Muscle of arm (tissue), 14 donors: ENCODE measurements at places on chromosomes 2 and 18. TPM values are rescaled to one million over a fixed set of nuclear protein-coding genes. Genes with fewer than 3 reads are reported as not detected.

The SP110 gene
- 16.0 TPM for polyA plus RNA-seq

The ARL6IP6 gene
- polyA plus RNA-seq = 52.8 TPM

The GALNT5 gene
- polyA plus RNA-seq = 3.9 TPM

The PRSS56 gene
- polyA plus RNA-seq = 0.51 TPM

The TRIM43 gene
- not detected for polyA plus RNA-seq

The SETBP1 gene
- 16.2 TPM for polyA plus RNA-seq

The ZSWIM2 gene
- not detected for polyA plus RNA-seq

The ONECUT2 gene
- 0.12 TPM for polyA plus RNA-seq

The LIPG gene
- polyA plus RNA-seq = 4.6 TPM

The KIAA2012 gene
- polyA plus RNA-seq = 0.64 TPM

GRCh38 chr2:167253025-167253424, 364.7 kb downstream of the XIRP2 start:
- no peak for DNase-seq

DNA sequence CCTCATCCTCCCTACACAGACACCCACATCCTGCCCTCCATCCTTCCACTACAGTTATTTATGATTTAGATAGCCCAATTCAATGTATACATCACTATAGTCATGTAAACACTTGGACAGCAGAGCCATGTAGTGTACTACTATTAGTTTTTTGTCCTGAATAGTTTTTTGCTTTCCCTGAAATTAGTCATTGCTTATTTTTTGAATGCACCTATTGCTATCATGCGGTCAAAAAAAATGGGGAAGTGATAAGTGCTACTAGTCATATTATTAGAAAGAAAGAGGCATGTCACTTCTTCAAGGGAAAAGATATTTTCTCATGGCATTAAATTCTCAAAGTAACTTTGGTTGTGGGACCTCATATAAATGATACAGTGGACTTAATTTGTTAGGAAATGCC, 6.8 kb upstream of the GREB1 start:
- DNase-seq = no peak

- no peak for DNase-seq
These were observed 22.6 kb upstream of the FZD5 start for GRCh38 chr2:207792244-207792785.

- no peak for DNase-seq
These were observed 13.1 kb downstream of the PKDCC start for GRCh38 chr2:42060718-42061619.

DNA sequence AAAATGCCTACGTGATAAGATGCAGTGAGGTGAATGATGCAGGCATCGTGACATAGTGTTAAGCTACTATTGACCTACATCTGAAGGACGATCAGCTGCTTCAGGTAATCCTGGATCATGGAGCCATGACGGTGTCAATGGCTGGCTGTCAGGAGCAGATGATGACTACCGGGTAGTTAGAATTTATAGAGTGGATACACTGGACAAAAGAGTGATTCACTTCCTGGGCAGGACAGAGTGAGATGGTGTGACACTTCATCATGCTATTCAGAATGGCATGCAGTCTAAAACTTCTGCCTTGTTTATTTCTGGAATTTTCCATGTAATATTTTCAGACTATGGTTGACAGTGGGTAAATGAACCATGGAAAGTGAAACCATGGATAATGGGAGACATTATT, 29.5 kb downstream of the METTL8 start:
- DNase-seq = no peak

DNA sequence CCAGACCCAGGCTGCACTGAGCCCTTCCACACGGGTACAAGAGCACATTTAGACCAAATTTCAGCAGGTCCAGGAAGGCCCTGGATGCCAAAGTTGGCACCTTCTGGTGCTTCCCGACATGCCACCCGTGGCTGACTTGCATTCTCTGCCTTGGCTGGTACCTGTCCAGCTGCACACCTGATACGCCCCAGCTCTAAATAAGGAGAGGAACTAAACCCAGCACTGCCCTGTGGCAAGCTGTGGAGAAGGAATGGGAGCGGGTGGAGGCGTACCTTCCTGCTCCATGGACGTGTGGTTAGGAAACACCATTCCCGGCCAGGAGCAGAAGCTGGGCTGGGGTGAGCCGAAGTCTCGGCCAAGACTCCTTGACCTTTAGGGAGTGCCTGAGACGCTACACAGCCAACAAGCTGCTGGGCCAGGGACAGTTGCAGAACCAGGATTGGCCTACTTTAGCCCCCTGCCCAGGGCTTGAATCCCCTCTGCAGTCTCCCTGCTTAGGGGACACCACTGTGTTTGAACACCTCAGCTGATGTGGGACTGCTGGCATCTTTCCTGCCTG, 86.5 kb upstream of the TAF1B start:
- DNase-seq = no peak

DNA sequence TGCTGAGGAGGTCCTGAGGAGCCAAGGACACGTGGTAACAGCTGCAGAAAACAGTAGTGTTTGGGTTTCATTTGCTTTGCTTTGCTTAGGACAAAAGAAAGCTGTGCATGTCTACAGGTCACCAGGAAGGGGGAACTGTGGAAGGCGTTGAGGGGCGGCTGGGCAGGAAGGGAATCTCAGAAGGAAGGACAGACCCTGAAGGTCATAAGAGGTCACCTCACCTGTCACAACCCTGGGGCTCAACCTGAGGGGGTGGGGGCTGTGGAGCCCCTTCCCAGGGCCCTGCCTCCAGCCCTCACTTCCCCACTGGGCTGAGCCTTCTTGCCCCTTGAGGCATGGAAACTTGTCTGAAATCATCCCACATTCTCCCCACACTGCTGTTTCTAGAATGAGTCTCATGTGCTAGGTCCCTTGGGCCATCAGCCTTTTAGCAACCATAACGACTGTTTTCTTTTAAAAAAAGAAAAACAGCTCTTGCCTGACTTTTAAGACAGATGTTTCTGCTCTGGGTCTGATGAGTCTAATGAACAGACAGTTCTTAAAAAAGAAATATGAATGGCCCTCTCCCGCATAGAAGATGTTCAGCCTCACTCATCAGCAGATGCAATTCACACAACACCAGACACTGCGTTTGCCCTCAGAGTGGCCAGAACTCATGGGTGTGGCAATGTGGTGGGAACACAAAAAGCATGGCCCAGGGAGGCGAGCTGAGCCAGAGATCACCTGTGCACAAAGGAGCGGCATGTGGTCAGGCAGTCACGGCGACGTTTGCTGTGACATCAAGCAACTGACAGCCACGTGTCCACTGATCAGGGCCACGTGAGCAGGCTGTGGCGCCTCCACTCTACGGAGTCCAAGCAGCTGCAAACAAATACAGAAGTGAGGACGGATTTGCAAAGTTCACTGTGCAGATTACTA, 84.0 kb downstream of the SEPTIN10 start:
- no peak for DNase-seq

GRCh38 chr18:79403723-79404566, 8.2 kb downstream of the NFATC1 start:
- DNase-seq = no peak

- no peak for DNase-seq
These were observed 95.8 kb downstream of the SLC25A12 start for GRCh38 chr2:171798156-171798820.

- no peak for DNase-seq
These were observed 989.2 kb downstream of the CPS1 start for GRCh38 chr2:211545582-211545981.

DNA sequence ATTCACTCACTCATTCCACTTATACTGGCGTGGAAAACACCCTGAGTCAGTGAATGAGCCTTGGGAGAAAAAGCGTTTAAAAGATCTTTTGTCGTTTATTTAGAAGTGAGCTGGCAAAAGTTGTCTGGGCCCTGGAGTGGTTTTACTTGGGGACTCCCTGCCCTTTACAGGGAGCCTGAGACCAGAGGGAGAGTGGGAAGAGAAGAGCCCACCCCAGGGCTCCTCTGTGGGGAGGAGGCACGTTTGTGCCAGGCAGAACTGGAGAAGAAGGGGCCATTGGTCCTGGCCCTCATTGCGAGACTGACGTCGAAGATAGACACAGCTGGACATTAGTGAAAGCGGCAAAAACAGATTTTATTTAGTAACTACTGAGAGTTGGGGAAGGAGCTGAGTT, 25.7 kb downstream of the DCDC2C start:
- no peak for DNase-seq

- DNase-seq = no peak
These were observed 259.2 kb downstream of the IKZF2 start for GRCh38 chr2:212892193-212892592.

GRCh38 chr2:74080346-74080745, 67.4 kb downstream of the BOLA3 start:
- peak; percentile 4 for DNase-seq

DNA sequence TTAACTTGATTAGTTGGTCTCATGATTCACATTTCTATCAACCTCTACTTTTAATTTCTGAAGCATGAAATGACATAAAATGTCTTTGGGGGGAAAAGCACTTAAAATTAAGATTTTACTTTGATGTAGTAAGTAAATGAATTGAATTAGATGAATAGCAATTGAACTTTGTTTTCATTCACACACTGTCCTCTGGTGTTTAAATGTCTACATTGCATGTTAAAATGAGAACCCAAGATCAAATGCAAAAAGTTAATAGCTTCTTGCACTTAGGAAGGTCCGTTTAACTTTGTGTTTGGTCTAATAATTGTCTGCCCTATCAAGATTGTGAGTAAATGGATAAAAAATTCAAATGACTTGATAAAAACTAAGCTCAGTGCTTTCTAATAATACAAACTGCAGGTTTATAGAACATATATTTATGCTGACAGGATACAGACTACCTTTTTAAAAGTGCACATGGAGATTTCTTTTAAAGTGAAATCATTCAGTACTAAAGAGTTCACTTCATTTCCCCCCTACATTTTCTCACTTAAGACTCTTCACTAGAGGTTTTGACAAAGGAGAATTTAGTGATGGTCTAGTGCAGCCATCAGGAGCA, 156.2 kb upstream of the NABP1 start:
- DNase-seq = peak; percentile 18

GRCh38 chr2:231926180-231926741, at the start of gene NPPC:
NPPC (minus strand) TSS chr2:231926396; CDS start chr2:231926249, 147 bp downstream.
- DNase-seq = peak; percentile 77

DNA sequence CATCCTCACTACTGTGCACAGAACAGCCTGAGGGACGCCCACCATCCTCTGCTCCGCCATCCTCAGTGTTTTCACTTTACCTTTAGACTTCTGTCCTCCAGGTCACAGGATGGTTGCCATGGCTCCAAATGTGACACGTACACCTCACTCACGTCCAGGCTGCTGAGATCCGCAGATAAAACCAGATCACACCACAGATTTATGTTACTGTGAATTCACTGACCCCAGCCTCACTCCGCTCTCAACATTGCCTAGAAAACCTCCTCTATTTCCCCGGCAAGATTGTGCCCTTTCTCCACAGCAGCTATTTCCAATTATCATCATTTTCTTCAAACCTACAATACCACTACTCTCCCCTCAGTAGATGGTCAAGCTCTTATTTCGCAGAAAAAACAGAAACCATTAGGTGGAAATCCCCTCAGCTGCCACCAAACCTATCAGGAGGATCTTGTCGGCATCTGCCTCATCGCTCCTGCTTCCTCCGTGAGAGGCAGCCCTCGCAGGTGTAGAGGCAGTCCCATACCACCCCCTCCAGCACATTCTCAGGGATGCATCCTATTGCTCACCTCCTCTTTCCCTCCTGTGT, 49.8 kb upstream of the SLC1A4 start:
- DNase-seq = no peak

GRCh38 chr2:238688193-238689153, 159.4 kb upstream of the TWIST2 start:
- DNase-seq = no peak

- DNase-seq = no peak
These were observed 87.1 kb upstream of the LYPD1 start for GRCh38 chr2:132757002-132757589.

GRCh38 chr2:17107151-17107550, 411.1 kb downstream of the RAD51AP2 start:
- no peak for DNase-seq

DNA sequence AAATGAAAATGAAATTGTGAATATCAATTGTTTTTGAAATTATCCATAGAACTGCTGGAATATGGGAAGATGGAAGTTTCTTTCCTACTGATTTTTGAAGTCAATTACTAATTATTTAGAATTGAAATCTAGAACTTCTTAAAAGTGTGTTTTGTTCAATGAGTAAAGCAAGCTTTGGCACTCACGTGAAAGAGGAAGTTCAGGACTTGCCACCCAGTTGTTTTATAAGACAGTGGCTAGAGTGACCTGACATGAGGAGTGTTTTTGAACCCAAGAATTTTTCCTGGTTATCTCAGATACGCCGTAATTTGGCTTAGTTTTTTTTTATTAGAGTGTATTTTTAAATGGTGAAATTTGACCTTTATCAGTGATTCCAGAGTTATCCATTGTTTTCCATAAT, 3.5 kb downstream of the MXD1 start:
- DNase-seq = no peak

GRCh38 chr2:215277944-215278343, 33.9 kb upstream of the ATIC start:
- DNase-seq = no peak

- no peak for DNase-seq
These were observed 88.3 kb downstream of the TXNL1 start for GRCh38 chr18:56550121-56550520.

DNA sequence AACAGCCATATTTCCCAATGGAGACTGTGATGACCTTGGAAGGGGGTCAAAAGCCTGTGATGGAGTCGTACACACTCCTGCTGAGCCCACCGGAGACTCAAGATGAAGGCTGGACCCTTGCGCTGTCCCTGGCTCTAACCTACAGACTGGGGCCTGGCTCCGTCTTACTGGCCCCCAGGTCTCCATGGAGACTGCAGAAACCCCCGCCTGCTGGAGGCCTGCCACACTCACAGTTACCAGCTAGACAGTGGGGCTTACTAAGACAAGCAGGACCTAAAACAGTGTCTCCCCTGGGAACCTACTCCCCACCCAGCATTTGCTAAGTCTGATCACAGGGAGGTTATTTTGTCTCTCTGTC, 9.6 kb downstream of the C2orf72 start:
- no peak for DNase-seq

GRCh38 chr2:56325661-56326345, 142.0 kb downstream of the CCDC85A start:
- DNase-seq = no peak

- DNase-seq = no peak
These were observed 186.8 kb upstream of the RND3 start for GRCh38 chr2:150674283-150674682.

- no peak for DNase-seq
These were observed 73.9 kb downstream of the ARL4C start for GRCh38 chr2:234422981-234423431.

- DNase-seq = no peak
These were observed 24.6 kb downstream of the NRP2 start for GRCh38 chr2:205706769-205707381.

DNA sequence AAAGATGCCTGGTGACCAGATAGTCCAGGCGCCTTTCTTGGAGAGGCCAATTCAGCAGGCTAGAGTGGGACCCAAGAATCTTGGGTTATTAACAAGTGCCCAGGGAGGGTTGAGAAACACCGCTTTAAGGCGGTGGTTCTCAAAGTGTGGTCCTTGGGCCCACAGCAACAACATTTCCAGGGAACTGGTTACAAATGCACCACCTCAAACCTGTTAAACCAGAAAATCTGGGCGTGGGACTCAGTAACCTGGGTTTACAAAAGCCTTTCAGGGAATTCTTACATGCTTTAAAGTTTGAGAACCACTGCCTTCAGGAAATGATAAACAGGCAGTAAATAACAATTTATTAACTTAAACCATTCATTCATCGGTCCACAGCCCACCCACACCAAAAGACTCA, 92.5 kb downstream of the SP3 start:
- no peak for DNase-seq
